ENCODE measurements at places on chromosomes 2 and 18.

DNA sequence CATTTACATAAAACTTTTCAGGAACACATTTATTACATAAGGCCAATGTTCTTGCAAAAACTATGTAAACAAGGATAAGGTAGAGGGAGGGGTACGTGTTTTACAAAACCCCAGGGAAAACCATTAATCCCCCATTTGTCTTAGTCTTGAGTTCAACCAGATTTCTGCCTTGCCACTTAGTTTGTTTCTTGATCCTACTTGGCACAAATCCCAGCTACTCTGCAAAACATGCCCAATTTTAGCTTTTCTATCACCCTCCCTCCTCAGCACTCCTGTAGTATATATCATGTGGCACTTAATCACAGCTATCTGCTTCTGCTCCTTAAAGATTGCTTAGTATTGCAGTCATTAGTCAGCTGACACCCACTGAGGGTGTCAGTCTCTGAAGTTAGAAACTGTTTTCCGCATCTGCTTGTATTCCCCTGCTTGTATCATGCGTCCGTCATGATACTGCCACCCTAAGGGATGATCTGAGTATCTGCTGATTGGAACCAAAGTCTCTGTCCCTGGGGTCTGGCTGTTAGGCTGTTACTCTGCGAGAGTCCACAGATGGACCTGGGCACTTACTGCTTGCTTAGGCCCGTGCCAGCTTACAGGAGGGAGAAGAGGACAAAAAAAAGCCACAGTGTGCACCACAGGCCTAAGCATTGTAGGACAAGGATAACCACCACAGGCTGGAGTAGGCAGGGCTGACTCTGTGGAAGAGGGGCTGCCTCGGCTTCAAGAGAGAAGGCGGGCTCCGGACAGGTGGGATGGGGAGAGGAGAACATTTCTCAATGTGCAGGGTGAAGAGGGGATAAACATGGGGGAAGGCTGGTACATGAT, 82.2 kb downstream of the EPAS1 start:
- no peak for DNase-seq

DNA sequence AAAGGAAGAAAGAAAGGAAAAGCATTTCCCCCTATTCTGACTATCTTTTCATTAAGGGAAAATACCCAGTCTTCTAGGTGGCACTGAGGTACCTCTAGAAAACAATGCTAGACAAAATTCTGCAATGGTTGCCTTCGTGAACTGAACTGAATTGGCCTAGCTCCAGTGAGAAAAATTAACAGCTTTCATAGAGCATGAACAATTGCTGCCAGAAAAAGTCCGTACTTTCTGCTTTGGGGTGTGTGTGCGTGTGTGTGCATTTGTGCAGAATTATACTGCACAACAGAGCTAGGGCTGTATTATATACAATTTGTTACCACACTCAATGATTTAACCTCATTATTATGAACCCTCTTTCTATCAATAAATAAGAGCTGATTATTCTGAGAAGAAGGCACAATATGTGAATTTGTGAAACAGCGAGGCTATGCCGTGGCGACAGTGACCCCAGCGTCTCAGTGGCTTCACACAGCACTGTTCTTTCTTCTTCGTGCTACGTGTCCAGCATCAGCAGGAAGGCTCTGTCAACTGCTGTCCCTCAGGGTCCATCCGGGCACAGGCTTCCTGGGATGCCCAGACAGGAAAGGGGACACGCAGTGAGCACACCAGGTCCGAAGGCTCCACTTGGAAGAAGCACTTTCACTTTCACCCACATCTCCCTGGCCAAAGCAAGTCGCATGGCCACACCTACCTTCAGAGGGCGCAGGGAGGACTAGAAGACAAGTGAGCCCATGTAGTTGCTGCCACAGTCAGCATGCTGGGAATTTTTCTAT, 47.5 kb downstream of the PTGR3 start:
- DNase-seq: peak; percentile 43

- DNase-seq: no peak
Observed at GRCh38 chr2:10776231-10776977, 36.2 kb downstream of the PDIA6 start.

DNA sequence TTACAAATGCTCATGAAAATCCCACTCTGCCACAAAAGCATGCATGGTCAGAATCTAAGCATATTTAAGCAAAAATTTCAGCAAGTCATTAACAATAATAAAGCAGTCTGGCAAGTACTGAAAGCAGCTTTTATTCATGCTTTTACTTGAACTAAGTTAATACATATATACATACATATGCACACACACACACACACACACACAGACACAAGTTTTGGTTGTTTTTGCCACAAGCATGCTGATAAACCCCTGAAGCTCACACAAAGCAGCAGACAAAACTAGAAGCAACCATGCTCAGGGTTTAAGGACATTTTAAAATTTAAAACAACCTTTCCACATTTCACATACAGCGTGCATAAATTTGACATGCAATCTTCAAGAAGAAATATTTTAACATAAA, 819.1 kb upstream of the FSHR start:
- peak; percentile 78 for DNase-seq

DNA sequence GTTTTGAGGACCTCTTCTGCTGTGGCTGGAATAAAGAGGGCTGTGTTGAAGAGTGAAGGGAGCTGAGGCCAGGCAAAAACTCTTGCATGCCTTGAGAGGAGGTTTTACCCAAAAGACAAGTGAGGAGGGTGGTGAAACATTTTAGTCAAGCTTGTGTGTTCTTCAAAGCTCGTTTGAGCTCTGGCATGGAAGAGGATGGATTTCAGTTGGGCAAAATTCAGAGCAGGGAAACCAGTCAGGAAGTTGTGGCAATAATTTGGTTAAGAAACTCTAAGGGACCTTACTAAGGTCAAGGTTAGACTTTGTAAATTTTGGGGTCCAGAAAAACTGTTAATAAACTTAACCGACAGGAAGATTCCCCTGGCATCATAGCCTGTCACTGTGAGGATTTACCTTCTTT, 34.7 kb downstream of the SPTBN1 start:
- DNase-seq: no peak

GRCh38 chr2:96679848-96680247, 37.3 kb downstream of the FER1L5 start:
- no peak for DNase-seq

GRCh38 chr18:55840601-55841170, 252.7 kb upstream of the TCF4 start:
- DNase-seq: no peak

DNA sequence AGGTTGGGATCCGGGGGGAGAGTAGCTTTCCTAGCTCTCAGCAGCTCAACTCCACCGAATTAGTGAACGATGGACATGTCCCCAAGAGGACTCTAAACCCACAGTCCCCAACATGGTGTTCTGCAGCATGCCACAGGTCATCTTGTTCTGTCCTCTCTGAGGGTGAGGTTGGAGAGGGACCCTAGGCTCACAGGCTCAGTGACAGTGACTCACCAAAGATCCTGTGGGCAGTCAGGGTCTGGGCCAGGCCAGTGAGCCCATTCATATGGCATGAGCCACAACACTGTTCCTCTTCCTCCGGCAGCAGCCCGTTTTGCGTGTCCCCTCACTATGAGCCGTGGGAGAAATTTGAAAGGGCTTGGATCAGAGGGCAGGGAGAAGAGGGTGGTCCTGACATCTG, 2.8 kb upstream of the SLC20A1 start:
- DNase-seq: no peak

DNA sequence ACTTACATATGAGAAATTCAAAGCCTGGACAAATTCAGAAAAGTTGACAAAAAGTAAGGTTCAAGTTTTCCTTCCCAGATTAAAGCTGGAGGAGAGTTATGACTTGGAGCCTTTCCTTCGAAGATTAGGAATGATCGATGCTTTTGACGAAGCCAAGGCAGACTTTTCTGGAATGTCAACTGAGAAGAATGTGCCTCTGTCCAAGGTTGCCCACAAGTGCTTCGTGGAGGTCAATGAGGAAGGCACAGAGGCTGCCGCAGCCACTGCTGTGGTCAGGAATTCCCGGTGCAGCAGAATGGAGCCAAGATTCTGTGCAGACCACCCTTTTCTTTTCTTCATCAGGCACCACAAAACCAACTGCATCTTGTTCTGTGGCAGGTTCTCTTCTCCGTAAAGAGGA, 17.0 kb downstream of the SERPINB8 start:
- no peak for DNase-seq

- DNase-seq: no peak
Observed at GRCh38 chr2:151754253-151754897, 20.1 kb upstream of the NEB start.

DNA sequence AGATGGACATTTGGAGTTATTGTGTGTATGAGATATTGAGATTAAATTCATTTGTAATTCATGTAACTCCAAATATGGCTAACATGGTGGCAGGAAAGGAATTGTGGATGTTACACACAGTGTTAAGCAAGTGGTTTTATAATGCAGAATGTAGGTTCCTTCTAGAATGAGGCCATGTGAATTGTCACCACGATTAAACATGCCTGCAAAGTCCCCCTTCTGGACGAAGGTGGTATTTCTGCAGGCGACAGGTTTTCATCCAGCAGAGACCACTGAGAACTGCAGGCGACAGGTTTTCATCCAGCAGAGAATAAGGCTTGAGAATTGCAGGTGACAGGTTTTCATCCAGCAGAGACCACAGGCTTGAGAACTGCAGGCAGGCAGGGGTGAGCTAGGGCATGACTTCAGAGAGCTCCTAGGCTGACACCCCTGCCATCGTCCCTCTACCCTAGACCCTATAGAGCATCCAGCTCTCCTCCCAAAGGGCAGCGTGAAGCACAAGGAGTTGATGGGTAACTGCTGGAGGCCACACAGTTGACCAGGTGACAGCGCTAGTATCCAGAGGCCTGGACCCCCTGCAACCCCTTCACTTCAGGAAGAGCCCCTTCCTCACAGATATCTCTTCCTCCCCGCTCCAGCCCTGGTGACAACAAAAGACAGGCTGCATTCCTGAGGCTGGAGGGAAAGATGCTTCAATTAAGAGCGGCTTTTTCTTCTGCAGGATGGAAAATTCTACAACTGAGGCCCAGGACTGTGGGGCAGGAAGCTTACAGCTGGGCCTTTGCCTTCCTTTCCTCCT, 175.8 kb downstream of the LOXHD1 start:
- DNase-seq: no peak

- no peak for DNase-seq
Observed at GRCh38 chr2:130327703-130328527, 14.8 kb upstream of the IMP4 start.

DNA sequence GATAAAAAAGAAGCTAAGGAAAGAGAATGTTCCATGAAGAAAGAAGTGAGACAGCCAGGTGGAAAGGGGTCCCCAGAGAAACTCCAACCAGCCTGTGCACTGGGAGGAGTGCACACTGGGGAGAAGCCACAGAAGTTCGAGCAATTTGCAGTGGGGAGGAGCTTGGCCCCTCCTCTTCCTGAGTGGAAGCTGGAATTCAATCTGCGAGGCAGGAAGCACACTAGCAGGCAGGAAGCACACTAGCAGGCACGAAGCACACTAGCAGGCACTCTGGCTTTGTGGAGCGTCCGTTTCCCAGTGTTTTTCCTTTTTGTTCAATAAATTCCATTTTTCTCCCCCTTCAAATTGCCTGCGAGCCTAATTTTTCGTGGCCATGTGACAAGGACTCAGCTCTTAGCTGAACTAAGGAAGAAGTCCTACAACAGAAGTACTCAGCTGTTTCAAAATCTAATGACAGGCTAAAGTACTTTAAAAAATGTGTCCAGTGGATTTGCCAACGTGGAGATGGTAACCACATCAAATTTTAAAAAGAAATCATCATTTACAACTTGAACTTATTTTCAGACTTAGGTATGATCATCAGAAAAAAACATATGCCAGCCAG, 21.4 kb upstream of the SPIRE1 start:
- no peak for DNase-seq

DNA sequence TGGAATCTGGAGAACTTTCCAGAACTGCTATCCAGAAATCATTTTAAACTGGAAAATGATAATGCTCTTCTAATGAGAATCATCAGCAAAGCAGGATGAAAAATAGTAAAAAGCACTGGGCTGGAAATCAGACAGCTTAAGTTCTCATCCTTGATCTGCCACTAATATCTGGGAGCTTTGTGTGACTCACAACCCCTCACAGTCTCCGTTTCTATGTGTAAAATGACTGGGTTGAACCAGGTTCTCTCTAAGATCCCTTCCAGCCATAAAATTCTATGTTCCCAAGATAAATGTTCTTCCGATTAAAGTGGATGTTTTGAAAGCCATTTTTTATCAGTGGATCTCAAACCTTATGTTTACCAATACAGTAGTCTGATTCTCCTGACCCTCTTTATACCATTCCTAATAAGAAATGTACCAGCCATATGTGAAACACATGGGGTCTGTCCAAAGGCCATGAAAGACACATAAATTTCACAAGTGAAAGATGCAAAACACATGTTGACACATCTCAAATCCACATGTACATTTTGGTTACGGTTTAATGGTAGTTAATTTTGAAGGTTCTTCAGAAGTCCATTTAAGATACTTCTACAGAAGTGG, 188.8 kb downstream of the EN1 start:
- no peak for DNase-seq

- DNase-seq: no peak
Observed at GRCh38 chr2:14677039-14677438, 44.5 kb downstream of the LRATD1 start.

- DNase-seq: no peak
Observed at GRCh38 chr2:214631406-214631805, 178.1 kb downstream of the BARD1 start.

DNA sequence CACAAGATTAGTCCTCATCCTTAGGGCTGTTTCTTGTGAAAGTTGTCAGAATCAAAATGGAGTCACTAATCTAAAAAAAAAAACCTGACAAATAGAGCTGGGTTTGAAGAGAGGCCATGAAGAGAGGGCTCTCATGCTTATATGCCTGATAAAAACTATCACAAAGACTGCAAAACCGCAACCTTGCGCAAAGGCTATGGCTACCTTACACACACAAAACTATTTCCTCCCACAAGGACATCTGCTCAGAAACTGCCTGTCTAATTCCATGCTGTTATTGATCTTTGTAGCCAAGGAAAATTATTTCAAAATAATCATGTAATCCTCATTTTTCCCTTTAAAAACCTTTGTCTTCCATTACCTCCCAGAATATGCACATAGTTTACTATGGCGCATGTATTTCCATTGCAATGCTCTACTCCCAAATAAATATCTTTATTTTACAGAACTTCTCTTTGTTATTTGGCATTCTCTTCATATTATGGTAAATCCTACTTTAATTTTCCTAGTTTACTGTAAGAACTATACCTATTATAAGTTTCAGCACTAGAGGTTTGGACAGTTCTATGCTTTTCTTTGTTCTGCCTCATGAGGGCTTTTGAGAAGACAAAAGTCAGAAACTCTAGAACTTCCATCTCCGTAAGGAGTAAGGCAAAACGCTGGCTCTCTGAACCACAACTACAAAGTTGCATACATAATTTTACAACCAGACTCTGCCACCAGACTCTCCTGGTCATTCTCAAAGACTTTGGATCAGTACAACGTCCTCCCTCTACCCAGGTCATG, 9.6 kb upstream of the DPYSL5 start:
- DNase-seq: no peak

GRCh38 chr2:218992703-218993344, 398 bp downstream of the CRYBA2 start:
- peak; percentile 36 for DNase-seq

Data from spinal cord (tissue), 10 donors.